ENCODE measurements at places on chromosomes 2 and 18.

- DNase-seq = no peak
Observed at GRCh38 chr18:11268741-11269233, 119.4 kb upstream of the PIEZO2 start.

DNA sequence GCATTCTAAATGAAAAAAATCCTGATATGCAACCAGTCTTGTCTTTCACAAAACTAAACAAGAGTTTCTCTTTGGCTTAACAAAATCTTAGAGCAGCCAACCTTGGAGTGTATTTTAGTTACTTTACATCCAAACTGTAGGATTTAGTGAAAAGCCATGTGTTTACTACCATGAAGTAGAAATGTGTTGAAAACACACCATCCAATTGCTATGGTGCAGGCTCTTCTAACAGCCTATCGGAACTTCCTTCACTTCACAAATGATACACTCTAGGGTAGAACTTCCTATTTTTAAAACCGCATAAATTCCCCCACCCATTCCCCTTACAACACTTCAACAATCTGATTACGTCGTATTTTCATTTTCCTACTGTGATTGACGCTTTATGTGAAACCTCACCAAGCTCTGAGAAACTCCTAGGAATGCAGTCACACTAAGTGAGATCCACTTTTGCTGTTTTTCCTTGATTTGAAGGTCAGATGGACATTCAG is 74.4 kb upstream of the MAP4K4 start:
- DNase-seq = no peak

DNA sequence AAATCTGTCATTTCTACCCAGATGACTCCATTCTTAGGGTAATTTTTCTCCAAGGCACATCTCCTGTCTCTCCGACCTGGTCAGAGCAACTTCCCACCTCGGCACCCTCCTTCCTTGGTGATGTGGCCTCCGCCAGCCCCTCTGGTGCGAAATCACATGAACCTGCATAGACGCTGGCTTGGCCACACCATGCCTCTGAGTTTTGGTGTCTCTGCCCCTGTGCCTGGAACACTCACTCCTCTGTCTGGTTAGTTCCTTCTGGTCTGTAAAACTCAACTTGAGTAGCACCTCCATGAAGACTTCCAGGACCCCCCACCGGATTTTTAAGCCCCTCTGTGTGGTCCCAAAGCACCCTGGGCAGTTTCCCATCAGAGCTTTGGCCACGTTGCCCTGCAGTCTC is 83.2 kb upstream of the OTOS start:
- no peak for DNase-seq

DNA sequence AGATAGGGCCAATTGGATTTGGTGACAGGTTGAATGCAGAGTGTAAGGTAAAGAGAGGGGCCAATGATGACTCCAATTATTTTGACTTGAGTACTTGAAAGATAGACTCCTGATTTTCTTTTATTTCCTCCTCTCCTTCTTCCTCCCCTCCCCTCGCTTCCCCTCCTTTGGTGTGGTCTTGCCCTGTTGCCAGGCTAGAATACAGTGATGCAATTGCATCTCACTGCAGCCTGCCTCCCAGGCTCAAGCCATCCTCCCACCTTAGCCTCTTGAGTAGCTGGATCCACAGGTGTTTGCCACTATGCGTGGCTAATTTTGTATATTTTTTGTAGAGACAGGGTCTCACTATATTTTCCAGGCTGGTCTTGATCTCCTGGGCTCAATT is 2.3 kb downstream of the DGUOK start:
- DNase-seq = no peak

DNA sequence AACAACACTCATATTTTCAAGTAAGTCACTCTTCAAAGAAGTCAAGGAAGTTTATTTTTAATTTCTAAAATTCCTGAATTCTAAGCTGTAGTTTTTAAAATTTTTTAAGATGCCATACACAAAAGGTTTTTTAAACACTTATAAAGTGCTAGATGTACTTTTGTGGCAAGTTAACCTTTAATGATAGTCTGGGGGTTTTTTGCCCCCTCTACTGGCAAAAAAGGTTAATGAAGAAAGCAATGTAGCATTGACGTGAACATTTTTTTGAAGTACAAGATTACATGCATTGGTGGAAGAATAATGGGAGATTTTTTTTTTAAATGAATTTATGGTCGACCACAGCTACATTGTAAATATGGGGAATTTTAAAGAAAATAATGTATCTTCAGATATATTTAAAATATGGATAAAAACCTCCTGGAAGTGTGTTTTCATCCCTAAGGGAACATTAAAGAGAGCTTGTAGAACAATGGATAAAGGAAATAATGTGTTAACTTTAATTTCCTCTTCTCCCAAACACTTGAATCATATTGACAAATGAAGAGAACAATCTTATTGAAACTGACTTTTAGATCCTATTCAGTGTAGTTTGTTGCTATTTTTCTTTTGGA is 12.6 kb downstream of the ITPRID2 start:
- DNase-seq = no peak

DNA sequence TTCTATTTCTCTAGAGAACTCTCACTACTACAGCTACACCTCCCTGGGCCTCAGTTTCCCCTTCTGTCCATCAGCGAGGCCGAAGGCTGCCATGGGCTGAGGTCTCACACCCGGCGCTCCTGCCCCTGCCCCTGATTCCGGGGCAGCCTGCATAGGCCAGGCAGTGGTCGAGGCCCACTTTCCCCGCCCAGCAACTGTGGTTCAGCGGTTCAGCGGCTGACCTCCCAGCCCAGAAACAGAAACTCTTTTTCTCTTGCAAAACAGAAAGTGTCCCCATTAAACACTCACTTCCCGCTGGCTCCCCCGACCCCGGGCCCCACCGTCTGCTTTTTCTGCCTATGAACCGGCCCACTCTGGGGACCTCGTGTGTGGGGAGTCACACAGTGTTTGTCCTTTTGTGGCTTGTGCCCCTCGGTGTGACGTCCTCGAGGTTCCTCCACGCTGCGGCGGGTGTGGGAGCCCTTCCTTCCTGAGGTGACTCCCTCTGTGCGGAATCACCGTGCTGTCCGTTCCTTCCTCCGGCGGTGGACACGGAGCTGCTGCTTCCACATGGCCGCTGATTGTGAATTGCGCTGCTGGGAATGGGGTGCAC is 16.0 kb downstream of the PDCD1 start:
- DNase-seq = peak; percentile 50
